Stimulated activated CD4-positive, alpha-beta T cell treated with anti-CD3 and anti-CD28 coated beads, Interleukin-12 subunit alpha, Interleukin-12 subunit beta, amount 100 ng/mL, for 48 hours (primary cell): ENCODE measurements at places on chromosomes 1 and 21.

GRCh38 chr1:167000546-167000945, 11.5 kb downstream of the MAEL start:
- DNase-seq: no peak

DNA sequence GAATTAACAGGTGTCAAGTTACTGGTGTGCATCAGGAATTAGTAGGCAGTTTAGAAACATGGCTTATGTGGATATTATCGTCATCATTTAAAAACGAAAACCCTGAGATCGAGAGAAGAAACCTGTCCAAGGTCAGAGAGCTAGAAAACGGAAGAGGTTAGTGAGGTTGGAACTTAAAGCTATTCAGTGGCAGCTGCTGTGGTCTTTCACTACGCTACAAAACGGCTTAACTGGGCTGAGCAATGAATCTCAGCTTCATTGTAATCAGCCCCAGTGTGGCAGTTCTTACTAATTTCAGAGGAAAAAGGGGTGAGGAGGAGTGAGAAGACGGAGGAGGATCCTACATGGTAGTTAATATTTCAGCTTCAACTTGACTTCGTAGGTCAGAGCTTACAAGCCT, 77.9 kb downstream of the DAB1 start:
- no peak for DNase-seq

DNA sequence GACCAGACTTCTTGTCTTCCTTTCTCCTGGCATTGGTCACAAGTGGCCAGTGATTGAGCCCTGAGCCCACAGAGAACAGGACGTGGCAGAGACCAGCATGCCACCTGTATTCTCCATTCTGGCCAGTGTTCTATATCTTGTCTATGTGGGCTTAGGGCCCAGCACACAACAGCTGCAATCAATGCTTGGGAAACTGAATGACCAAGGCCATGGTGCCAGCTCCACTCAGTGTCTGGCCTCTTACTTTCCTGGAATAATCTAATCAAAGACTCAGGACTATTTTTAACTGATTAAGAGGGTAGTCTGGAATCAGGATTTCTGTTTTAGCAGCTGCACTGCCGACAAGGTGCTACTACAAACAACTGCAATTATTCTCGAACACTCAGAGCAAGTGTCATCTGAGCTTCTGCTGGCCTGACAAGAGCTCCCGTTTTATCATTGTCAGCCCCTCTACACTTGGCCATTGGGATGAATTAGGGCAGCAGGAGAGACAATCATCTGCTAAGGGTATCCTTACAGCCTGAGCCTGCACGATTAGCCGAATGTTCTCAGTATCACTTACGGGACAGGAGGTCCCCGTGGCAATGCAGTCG, 74.4 kb upstream of the GRIK3 start:
- DNase-seq: no peak

DNA sequence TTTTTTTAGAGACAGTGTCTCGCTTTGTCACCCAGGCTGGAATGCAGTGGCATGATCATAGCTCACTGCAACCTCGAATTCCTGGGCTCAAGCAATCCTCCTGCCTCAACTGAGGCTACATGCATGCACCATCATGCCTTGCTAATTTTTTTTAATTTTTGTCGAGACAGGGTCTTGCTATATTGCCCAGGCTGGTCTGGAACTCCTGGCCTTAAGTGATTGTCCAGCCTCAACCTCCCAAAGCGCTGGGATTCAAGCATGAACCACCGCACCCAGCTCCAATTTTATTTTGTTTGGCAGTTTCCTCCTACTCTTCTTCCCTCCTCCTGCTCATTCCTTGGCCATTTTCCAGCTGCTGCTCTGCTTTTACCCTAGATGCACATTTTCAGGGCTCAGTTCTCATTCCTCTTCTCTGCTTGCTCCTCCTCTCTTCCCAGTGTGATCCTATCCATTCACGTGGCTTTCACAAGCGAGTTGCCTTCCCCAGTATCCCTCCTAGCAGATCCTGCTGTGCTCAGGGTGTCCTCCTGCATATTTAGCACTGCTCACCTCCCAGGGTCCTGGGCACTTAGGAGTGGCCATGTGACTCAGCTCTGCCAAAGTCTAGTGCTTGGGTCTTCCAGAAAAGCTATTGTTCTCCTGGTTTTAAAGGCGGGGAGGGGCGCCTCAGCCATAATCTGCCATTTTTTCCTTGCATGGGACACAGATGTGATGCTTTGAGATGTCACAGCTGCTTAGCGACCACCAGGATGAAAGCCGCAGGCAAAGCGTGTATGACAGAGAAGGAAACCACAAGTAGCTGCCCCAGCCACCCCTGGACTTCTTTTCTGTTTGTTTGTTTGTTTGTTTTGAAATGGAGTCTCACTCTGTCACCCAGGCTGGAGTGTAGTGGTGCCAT, 33.7 kb downstream of the PSEN2 start:
- no peak for DNase-seq

GRCh38 chr21:45330075-45330781, 42.5 kb upstream of the POFUT2 start:
- DNase-seq: no peak

DNA sequence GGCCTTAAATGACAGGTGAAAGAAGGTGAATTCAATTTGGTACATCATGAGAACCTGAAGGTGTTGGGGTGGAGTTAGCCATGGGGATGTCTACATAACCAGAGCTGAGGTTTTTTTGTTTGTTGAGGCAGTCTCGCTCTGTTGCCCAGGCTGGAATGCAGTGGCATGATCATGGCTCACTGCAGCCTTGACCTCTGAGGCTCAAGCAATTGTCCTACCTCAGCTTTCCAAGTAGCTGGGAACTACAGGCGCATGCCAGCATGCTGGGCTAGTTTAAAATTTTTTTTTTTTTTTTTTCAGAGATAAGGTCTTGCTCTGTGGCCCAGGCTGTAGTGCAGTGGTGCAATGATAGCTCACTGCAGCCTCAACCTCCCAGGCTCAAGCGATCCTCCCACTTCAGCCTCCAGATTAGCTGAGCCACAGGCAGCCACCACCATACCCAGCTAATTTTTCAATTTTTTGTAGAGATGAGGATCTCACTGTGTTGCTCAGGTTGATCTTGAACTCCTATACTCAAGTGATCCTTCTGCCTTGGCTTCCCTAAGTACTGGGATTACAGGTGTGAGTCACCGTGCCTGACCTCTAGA, 1.9 kb upstream of the MPZ start:
- DNase-seq: no peak

GRCh38 chr21:39196310-39196709, 13.1 kb upstream of the PSMG1 start:
- no peak for DNase-seq

DNA sequence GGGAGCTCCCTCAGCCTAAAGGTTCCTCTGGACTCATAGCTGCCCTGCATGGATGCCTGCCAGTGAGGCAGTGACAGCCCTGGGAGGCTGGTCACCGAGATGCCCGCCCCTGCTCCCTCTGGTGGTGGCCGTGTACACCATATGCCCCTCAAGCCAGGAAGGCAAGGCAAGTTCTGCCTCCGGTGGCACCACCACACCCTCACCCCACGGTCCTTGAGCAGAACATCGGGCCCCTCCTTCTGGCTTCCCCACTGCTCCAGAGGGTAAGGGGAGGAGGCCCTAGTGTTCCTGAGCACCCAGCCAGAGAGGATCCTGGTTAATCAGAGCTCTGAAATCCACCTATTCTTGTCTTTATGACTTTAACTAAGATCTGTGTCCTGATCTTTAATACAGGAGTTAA, 1.5 kb upstream of the S100A14 start:
- peak; percentile 64 for DNase-seq

GRCh38 chr1:20223551-20224419, 37.5 kb upstream of the PLA2G2C start:
- no peak for DNase-seq

DNA sequence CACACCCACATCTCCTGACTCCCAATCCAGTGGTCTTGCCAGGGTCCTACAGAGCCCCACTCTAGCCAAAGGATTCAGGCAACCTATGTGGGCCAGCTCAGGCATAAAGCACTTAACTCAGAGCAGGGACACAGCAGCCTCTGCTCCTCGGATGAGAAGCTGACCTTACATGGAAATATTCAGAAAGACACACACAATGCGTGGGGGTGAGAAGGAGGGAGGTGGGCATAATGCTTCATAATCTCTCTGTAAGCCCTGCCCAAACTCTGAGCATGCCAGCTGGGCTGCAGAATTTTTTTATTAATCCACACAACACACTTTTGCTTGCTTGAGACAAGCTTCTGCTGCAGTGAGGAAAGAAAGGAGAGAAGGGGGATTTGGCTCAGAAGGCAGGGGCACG, 21.6 kb downstream of the KCND3 start:
- no peak for DNase-seq

- no peak for DNase-seq
Observed at GRCh38 chr1:208007319-208007937, 96.5 kb upstream of the CD34 start.

GRCh38 chr1:109425391-109426280, 612 bp downstream of the PSMA5 start:
- DNase-seq: peak; percentile 53

DNA sequence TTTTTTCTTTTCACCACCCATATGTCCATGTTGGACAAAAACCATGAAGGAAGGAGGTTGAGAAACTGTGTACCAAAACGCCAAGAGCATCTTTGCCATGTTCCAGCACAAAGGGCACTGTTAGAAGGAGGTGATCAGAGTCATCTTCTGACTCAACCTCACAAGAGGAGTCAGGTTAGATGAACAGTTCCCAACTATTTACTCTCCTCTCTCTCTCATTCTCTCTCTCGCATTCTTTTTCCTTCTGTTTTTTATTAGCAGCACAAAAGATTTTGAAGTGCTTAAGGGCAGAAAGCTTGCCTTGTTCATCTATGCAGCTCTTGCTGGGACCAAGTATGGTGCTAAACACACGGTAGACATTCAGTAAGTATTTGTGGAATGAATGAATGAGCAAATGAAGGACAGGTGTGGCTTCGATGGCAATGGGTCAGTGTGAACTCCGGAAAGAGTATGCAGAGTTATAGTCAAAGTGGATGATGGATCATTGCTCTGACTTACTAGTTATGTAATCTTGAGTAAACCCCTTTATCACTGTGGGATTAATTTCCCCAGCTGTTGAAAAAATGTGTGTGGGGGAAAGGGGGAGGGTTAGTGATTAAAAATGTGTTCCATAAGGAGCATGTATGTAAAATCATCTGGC, 33.9 kb downstream of the DDR2 start:
- no peak for DNase-seq

DNA sequence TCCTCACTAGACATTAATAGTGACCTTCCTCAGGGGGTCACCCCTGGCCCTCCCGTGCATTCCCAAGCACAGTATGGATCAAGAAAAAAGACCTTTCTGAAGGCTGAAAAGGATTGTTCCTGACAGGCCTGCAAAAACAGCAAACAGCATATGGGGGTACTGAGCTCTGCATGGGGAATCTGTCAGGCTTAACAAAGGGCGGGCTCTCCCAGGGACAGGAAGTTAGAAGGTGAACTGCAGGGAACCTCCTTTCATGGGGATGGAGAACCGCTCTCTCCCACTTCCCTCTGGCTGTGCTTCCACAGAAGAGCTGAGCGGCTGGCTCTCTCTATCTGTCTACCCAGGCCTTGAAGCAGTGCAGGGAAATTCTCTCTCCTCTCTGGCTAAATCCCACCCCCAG, 91.7 kb downstream of the DTL start:
- DNase-seq: no peak

GRCh38 chr1:217453816-217454215, 177.1 kb downstream of the GPATCH2 start:
- no peak for DNase-seq

DNA sequence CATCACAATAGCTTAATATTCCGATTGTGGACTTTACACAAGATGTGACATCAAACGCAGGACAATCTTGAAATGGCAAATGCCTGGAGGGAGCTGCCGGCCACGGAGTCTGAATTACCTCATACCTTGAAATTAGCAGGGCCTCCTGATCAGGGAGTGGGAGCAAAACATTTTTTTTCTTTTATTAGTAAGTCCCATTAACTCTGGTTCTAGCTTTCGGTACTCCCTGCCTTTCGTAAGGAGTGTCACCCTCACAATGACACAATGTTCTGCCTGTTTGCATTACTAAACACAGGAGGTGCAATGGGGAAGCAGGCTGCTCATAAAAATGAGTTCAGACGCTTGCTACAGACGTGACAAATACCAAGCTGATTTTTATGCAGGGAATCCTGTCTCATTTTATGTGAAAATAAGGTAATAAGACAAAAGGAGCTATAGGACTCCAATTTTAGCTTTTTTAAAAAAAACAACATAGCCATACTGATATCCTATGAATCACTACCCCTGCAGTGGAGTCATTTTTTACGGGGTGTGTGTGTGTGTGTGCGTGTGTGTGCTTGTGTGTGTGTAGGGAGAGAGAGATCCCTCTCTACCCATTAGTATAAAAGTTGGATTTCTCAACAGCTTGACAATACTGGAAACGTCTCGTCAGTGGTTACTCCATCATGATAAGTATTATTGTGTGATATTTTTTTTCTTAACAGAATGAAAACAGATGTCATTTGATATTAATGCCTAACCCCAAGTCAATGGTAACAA, 205.1 kb upstream of the RUNX1 start:
- no peak for DNase-seq

DNA sequence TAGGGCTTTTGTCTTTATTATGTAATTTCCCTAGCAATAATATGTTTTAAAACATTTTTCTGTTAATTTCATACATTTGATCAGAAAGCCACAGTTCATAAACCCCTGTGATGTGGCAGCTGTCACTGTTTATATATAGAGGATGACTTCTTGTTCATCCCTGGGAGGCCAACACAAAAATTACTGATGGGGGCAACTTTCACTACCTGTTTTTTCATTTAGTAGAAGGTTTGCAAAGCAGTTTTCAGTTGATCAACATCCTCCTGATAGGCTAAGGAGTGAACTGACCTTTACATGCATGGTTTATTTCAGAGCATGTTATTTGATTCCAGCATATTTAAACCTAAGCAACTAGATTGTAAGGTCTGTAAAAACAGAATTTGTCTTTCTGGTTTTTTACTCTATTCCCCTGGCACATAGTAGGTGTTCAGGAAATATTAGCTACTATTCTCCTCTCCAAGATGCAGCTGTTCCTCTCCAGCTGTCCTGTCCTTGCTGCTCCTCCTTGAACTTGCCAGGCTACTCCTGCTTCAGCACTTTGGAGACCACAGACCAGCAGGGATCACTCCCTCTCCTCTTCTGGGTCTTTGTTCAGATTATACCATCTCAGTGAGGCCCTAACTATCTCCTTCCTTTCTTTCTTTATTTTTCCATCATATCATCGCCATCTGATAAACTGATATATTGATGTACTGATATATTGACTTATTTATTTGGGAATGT, 54.7 kb downstream of the ROR1 start:
- no peak for DNase-seq

DNA sequence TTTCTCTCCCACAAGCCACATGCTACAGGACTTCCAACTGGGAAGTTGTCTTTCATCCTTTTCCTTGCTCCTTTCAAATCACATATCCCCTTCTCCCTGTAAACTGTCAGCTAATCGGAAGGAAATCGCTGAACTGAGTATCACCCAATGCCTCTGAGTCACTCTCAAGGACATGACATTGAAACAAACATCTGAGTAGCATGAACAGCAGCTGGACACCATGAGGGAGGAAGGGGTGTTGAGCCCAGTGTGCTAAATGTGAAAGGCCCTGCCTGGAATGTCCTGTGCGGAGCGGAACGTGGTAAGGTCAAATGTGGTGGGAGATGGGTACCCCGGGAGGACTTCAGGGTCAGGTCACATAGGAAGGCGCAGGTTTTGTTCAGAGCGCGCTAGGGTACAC, at the start of gene OR2AJ1:
Gene OR2AJ1, plus strand, starts transcription at position 22 of the 400 bp plus-strand sequence. CDS start 8,880 bp downstream, outside the sequence.
- DNase-seq: no peak

- no peak for DNase-seq
Observed at GRCh38 chr1:176866011-176866714, 298.3 kb downstream of the ASTN1 start.
